ENCODE measurements at places on chromosomes 5 and 9.

GRCh38 chr9:37778534-37778933 lies 6.3 kb downstream of the EXOSC3 start:
- no peak for DNase-seq

- DNase-seq, result no peak
These were observed 137.9 kb downstream of the GABBR2 start for GRCh38 chr9:98570663-98571440.

- no peak for DNase-seq
These were observed 39.9 kb upstream of the RETREG1 start for GRCh38 chr5:16656561-16657191.

GRCh38 chr5:171697221-171698102 lies 88.2 kb upstream of the SMIM23 start:
- DNase-seq, result no peak

DNA sequence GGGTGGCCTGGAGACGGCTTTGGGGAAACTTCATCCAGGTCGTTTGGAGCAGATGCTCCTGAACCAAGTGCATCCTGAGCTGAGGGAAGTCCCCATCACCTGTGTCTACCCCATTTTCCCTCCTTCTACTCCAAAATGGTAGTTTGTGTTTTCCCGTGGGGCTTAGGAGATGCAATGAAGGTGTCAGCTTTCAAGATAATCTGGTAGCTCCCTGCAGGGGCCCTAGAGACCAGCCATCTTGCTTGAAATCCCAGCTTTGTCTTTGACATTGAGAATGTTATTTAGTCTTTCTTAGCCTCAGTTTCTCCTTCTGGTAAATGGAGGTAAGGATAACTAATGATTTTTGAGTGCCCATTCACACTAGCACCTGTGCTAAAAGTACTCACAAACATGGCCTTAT lies 77.4 kb downstream of the WWC1 start:
- no peak for DNase-seq

DNA sequence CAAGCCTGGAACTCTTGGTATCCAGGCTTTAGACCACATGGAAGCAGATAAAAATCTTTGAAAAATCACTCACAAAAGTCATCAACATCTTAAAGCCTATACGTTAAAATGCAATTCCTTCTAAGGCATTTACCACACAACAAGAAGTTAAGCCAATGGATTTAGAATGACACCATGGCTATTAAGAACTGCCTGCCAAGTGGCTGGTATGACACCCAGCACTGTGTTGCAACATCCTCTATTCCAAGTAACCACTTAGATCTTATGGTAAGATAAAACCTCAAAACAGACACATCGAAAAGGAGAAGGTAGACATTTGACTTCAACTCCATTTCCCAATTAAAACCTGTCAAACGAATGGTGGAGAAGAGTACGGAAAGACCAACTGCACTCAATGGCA lies 344.2 kb upstream of the SLC30A5 start:
- no peak for DNase-seq

DNA sequence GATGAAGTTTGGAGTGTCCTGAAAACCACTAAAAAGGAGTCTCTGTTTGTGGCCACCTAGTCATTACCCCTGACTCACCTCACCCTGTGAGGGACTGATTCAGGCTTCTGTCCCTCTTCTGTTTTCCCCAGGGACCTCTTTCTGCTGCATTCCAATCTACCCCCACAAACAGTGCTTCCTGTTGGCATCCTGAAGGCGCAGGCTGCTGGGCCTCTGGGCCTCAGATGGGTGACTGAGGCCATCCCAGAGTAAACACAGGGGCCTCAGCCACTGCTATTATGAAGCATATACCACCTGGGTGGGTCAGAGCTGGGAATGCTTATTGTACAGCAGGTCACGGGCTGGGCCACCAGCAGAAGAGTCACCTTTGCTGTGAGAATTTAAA lies 20.0 kb downstream of the MORN5 start:
- no peak for DNase-seq

DNA sequence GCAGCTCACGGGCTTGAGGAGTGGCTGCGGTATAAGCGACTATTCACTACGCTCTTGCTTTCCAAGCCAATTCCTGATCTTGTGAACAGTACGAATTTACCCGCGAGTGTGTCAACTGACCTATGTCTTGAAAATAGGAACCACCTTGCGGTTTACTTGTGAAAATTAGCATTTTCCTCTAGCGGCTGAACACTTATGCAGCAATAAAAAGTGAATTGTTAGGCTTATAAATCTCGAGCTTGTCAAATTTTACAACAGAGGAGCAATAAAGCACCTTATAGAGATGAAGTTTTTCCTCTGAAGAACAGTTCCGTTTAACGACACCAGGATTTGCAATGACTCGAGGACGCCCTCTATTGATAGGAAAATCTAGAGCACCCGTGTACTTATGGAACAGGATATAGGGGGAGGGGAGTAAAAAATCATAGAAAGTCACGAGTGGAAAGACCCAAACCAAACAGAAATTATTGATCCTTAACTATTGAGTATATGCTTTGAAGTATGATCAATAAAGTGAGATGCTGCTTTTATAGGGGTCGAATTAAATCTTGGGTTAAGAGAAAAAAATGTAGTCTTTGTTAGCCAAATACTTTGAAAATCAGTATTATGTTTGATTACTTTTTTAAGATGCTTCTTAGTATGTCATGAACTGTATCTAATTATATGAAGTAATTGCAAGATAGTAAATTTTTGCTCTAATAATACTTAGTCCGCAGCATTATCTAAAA lies 1.9 kb upstream of the RGMB start:
- DNase-seq, result no peak

DNA sequence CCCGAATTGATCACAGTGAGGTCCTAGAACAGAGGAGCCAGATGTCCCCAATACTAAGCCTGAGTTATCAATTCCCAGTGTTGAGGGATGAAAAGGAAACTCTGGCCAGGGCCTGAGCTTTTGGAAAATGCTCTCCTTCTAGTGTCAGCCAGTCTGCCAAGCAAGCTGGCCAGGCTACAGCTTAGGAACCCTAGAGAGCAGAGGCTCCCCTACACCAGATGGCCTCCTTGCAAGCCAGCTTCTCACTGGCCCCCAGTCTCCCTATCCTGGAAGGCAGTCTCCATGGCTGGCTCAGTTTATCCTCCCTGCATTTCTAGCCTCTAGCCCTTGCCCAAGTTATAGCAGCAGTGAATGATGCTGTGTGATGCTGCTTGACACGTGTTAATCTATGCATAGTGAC lies 204.7 kb upstream of the WWC1 start:
- no peak for DNase-seq

DNA sequence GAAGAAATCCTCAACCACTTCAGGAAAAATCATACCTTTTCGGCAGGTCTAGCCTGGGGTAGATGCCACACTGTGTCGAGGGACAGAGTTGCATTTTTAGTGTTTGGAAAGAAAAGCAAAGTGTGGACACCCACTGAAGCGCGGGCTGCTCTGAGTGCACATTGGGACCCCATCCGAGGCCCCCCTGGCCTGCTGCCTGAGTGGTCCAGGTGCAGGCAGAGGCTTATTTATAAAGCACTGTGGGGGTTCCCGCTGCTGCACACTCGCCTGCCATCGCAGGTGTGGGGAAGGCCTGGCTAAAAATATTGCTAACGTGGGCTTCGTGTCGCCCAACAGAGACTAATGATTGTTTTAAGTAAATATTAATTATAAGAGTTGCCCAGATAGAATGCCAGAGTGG lies 119.4 kb downstream of the CRB2 start:
- no peak for DNase-seq

Measured in thoracic aorta (tissue), 2 donors.